Panc1 (cell line): ENCODE measurements at places on chromosomes 3 and 15.
A peak's percentile ranks its signal among the peaks of the same experiment; 100 is the strongest.

- no peak for DNase-seq
Measured at GRCh38 chr15:95981209-95981608, 349.3 kb upstream of the NR2F2 start.

DNA sequence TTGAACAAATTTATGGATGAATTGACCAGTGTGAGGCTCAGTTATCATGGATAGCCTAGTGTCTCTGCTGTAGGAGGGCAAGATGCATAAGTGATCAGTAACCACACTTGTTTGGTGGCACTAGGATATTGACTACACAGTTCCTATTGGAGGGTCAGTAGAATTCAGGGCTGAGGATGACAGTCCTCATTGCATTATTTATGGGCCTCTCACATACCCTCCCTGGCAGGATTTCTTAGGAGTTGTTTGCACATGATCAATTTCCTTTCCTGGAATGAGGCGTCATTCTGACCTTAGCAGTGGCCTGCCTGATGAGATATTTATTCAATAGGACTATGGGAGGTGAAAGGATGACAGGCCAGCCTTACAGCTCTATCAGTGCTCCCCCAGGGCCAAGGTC is 125.1 kb upstream of the AGBL1 start:
- DNase-seq, result no peak

DNA sequence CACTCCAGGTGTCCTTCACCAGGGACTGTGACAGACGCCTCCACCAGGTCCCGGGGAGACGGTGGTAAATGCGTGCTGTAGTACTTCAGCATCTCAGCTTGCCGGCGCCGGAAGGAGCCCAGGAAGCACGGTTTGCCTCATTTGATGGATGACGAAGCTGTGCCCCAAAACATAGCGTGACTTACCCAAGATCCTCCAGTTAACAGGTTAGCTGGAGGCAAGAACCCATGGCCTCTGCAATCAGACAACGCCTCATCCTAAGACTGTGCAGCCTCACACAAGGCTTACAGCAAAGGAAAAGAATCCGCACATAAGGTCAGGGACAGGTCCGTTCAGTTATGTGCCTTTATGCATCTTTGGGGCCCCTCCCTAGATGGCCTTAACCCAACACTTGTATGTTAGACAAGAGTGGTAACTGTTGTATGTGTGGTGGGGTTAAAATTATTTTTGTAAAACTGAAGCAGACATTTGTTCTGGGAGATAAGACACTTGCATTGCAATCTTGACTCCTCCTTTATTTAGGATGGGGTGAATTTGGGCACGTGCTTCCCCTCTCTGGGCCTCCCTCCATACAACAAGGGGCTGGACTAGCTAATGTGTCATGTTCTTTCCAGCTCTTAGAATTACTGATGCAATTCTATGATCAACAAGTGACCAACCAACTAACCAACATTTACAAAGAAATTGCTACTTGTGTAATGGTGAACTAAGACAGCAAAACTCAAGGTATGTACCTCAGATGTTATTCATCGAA is 39.4 kb downstream of the VGLL4 start:
- peak; percentile 65 for DNase-seq

- DNase-seq, result no peak
Measured at GRCh38 chr15:73052653-73053397, 562 bp downstream of the NEO1 start.

GRCh38 chr3:38354588-38355330 is 8.2 kb downstream of the XYLB start:
- no peak for DNase-seq

DNA sequence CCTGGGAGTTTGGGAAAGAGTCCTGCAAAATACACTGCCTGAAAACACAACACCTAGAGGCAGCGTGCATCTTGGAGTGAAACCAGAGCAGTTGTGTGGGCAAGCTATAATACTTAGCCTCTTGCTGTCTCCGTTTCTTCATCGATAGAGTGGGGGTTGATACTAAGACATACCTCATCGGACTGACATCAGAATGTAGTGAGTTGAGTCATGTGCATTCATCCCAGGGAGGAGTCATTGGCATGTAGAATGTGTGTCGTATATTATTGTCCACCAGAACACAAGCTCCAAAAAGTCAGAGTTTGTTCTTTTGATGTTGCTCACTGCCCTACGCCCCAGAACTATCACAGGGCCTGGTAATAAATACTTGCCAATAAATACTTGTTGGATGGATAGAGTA is 4.3 kb downstream of the SNTN start:
- DNase-seq, result no peak

GRCh38 chr3:39962581-39962980 is 153.2 kb downstream of the MYRIP start:
- DNase-seq, result no peak

DNA sequence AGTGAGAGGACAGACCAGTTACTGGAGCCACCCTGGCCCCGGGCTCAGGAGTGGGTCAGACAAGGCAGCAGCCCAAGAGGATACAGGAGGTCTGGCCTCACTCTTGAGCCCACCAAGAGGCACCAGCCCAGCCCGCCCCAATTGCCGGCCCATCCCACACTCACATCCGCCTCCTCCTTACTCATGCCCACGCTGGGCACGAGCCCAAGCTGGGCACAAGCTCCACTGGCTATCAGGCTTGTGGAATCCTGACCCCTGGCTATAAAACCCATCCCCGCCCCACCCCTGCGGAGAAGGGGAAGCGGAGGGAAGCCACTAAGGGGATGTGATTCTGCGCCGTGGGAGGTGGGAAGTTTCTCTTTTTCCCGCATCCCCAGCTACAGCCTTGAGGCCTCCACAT is 25.9 kb downstream of the ADCY5 start:
- no peak for DNase-seq
